ENCODE measurements at places on chromosomes 3 and 15. TPM values are rescaled to one million over a fixed set of nuclear protein-coding genes. Genes with fewer than 3 reads are reported as not detected.

DNA sequence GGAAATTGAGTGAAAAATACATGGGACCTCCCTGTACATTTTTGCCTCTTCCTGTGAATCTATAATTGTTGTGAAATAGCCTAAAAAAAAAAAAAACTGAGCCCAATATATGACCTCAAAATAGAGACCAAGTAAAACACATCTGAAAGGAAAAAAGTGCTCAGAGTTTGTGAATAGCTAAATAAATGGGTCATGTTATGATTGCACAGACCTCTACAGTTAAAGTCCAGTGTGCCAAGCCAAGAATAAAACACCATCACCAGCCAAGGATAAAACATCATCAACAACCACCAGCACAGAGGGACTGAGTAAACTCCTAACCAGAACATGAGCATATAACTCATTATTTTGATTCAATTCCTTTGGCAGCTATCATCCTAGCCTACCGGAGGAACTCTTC is 115.6 kb upstream of the AGTR1 start:
- DNase-seq: no peak

The IGSF11 gene
- 0.18 TPM for total RNA-seq

The ITPKA gene
- total RNA-seq: 4.1 TPM

GRCh38 chr15:44716983-44717602 is 5.8 kb downstream of the B2M start:
- no peak for DNase-seq

The XCR1 gene
- not detected for total RNA-seq

GRCh38 chr3:24264011-24264410 is 230.6 kb downstream of the THRB start:
- DNase-seq: no peak

The PPP2R3A gene
- 7.5 TPM for total RNA-seq

DNA sequence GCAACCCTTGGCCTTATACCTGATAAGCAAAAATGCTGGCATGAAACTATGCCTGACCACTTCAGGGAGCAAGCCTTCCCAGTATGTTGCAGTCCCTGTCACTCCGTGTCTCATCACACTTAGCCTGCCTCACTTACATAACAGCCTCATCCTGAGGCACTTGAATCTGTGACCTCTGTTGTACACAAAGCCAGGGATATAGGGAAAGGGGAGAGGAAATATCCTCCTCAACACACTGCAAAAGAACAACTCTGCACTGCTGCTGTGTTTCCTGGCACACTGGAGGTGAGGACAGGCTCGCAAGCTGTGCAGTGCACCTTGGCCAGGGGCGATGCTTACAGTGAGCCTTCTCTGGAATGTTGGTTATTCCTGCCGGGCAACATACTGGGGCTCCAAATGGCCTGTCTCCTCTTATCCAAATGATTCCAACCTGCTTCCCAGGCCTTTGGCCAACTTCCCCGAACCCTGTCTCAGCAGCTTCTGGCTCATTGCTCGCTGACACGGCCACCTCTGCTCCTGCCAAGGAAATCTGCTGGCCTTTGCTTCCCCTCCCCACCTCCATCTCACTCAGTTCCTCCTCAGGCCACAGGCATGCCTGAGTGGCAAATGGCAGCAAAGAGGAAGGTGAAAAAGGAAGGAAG is 109.2 kb downstream of the CD47 start:
- no peak for DNase-seq

- DNase-seq: no peak
Observed at GRCh38 chr15:34754171-34754601, 612 bp downstream of the GJD2 start.

DNA sequence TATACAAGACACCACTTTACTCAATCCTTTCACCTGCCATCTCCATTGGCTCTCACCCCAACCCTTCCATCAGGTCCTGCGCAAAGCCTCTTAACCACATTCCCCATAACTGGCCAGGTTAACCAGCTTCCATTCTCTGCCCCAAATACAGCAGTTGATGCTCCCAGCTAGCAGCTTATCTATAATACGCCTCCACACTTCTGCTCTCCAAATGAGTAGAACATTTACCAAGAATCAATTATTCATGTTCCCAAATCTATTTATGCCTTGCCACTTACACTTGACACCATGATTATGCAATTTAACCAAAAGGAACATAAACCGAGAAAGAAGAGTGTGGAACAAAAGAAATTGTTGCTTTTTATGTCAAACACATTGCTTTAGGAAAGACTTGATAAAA is 103.7 kb upstream of the TPM1 start:
- DNase-seq: no peak
